Activated CD8-positive, alpha-beta memory T cell treated with anti-CD3 and anti-CD28 coated beads, Interleukin-2, amount 10 ng/mL, durations not matched to agents 7 days and 5 days (primary cell): ENCODE measurements at places on chromosomes 5 and 9. TPM values are rescaled to one million over a fixed set of nuclear protein-coding genes. Genes with fewer than 3 reads are reported as not detected.

Gene DOCK8
- total RNA-seq: 389 TPM

Gene ADAMTS19
- not detected for total RNA-seq

DNA sequence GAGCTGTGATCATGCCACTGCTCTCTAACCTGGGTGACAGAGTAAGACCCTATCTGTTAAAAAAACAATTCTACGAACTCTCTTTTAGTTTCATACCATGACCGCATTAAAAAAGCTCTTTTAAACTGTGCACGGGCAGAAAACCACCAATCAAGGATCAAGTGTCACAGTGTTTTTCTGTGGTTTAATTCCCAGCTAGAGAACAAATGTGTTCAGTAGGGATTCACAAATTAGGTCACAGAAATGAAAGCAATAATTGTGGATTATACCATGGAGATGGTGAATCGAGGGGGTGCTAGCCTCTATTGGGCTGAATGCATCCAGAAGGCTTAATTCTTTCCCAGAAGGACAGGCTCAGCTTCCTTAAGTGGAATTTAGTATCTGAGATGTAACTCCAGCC, 79.1 kb downstream of the ATG10 start:
- no peak overlapping the region for H3K4me3 ChIP-seq
- H3K27me3 ChIP-seq: no peaks in the 10 kb centered on the region
- H3K4me1 ChIP-seq: no peaks in the 10 kb centered on the region

Gene RMI1
- 24.9 TPM for total RNA-seq

Gene DCTN3
- total RNA-seq: 120 TPM

Gene SLC36A3
- not detected for total RNA-seq

DNA sequence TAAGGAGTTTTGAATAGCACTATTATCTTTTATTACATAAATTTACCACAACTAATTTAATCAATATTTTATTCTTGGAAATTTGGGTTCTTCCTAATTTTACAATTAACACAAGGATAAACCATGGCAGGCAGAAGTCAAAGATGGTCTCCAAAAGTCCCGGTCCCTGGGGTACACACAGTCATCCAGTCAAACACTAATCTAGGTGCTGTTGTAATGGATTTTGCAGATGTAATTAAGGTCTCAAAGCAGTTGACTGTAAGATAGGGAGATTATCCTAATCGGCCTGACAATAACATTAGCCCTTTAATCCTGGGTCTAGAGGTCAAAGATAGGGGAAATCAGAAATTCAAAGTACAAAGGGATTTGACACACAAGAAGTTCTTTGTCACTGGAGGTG, 57.5 kb upstream of the HTR1A start:
- no peak for DNase-seq
- no peaks in the 10 kb centered on the region for H3K36me3 ChIP-seq
- no peak overlapping the region for H3K27ac ChIP-seq
- no peaks in the 10 kb centered on the region for H3K4me1 ChIP-seq
- no peak overlapping the region for H3K4me3 ChIP-seq

- peaks cover 3% of the 10 kb centered on the region for H3K36me3 ChIP-seq
- peak; percentile 71 for DNase-seq
- peaks cover 9% of the 10 kb centered on the region for H3K4me1 ChIP-seq
- no peak overlapping the region for H3K27ac ChIP-seq
- H3K27me3 ChIP-seq: peaks cover 8% of the 10 kb centered on the region
Measured at GRCh38 chr9:6054280-6055099, 39.1 kb upstream of the RANBP6 start.

DNA sequence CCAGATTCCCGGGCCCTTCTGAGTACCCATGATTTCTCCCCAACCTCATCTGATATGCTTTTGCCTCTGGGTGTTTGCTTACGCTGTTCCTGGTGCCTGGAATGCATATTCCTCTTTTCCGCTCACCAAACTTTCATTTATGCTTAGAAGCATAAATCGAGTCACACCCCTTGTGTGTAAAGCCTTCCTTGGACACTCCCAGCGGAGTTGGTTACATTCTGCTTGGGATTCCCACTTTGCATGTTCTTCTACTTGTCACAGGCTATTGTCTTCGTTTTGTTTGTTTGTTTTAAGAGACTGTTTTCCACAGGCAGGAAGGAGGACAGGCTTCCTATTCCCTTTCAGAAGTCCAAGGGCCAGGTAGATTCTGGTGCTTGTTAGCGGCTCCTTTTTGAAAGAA, 76.5 kb downstream of the SEC61B start:
- peaks cover 25% of the 10 kb centered on the region for H3K27me3 ChIP-seq
- H3K36me3 ChIP-seq: no peaks in the 10 kb centered on the region
- no peak overlapping the region for H3K27ac ChIP-seq
- H3K4me1 ChIP-seq: peaks cover 3% of the 10 kb centered on the region
- no peak for DNase-seq

DNA sequence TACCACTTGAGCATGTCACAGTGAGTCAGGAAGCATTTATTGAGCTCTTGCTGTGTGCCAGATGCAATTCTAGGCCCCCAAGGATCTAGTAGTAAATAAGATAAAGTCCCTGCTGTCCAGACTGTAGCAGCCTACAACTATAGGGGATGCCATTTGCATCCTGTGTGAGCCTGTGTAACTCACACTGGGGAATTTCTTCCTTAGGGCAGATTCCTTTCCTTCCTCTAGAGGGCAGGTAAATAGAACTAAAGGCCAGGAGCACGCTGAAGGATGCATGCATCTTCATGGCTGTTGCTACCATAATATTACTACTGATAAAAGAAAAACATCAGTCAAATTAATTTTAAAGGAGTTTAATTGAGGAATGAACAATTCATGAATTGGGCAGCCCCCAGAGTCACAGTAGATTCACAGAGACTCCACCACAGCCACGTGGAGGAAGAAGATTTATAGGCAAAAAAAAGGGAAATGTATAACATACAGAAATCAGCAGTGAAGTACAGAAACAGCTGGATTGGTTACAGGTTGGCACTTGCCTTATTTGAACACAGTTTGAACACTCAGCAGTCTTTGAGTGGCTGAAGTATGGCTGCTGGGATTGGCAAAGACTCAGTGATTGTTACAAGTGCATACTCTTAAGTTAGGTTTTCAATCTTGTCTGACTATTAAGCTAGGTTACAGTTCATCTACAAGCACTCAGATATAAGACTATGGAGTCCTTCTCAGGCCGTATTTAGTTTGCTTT, 98.9 kb downstream of the ACTL7B start:
- H3K36me3 ChIP-seq: no peaks in the 10 kb centered on the region
- H3K27ac ChIP-seq: no peak overlapping the region

DNA sequence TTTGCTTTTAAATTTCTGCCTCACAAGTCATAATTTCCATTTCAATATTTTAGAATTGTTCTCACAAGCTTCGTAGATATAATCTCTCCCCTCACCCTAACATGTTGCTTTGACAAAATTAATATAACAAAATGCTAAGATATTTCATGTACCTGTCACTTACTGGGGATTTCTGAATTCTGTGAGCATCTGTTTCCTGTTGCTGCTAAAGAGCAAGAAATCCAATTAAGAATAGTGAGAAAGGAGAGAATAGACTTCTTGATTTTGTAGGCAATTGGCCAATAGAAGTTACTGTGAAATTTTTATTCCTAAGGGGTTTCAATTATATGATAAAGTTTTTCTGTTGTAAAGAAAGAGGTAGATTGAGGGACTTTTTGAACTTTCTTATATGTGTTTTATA, 796.5 kb upstream of the ARRDC3 start:
- DNase-seq: no peak
- H3K4me3 ChIP-seq: no peak overlapping the region
- no peaks in the 10 kb centered on the region for H3K27me3 ChIP-seq
- no peak overlapping the region for H3K27ac ChIP-seq
- H3K36me3 ChIP-seq: no peaks in the 10 kb centered on the region

GRCh38 chr5:75952963-75953362, 130.2 kb upstream of the SV2C start:
- H3K27me3 ChIP-seq: peaks cover 3% of the 10 kb centered on the region
- no peak for DNase-seq
- no peaks in the 10 kb centered on the region for H3K4me1 ChIP-seq
- no peak overlapping the region for H3K27ac ChIP-seq
